Placental epithelial cell (primary cell): ENCODE measurements at places on chromosomes 7 and 10. TPM values are rescaled to one million over a fixed set of nuclear protein-coding genes. Genes with fewer than 3 reads are reported as not detected.

Gene CCL24
- not detected in 2 replicates for total RNA-seq

Gene ZNF425
- total RNA-seq: 6.7 and 9.0 TPM in 2 replicates

Gene ANKRD2
- 0.79 and 5.4 TPM in 2 replicates for total RNA-seq

Gene C7orf33
- not detected in 2 replicates for total RNA-seq

Gene CFAP46
- total RNA-seq: under 0.01 and 0.22 TPM in 2 replicates

Gene SMIM30
- 73.4 and 108 TPM in 2 replicates for total RNA-seq

Gene ANKRD30A
- total RNA-seq: not detected in 2 replicates

Gene GIMAP4
- not detected in 2 replicates for total RNA-seq

Gene PTEN
- total RNA-seq: 71.6 and 117 TPM in 2 replicates

Gene DNAJB12
- 27.5 and 32.1 TPM in 2 replicates for total RNA-seq

Gene ANKIB1
- total RNA-seq: 62.9 and 64.4 TPM in 2 replicates

Gene SLC29A4
- under 0.01 and 0.43 TPM in 2 replicates for total RNA-seq

Gene ITPRID1
- total RNA-seq: under 0.01 TPM in 1 of 2 replicates, not detected in the other

Gene CPA1
- not detected in 2 replicates for total RNA-seq

Gene TEX47
- total RNA-seq: not detected in 2 replicates

Gene KCND2
- total RNA-seq: not detected in 2 replicates

Gene TMEM139
- total RNA-seq: 0.39 and 1.7 TPM in 2 replicates

Gene METTL27
- 1.6 and 8.2 TPM in 2 replicates for total RNA-seq

Gene CTTNBP2
- total RNA-seq: 0.39 and 0.43 TPM in 2 replicates

Gene OR6V1
- not detected in 2 replicates for total RNA-seq

Gene LRRD1
- under 0.01 and 0.11 TPM in 2 replicates for total RNA-seq

Gene ELMO1
- total RNA-seq: not detected in 2 replicates

Gene CLEC5A
- not detected in 2 replicates for total RNA-seq

Gene ZNF775
- 4.4 and 5.9 TPM in 2 replicates for total RNA-seq

Gene GPR146
- 0.33 and 1.2 TPM in 2 replicates for total RNA-seq

Gene LIPK
- not detected in 2 replicates for total RNA-seq

Gene UCMA
- not detected in 2 replicates for total RNA-seq

Gene TACC2
- 3.5 and 4.6 TPM in 2 replicates for total RNA-seq

Gene PTPRE
- total RNA-seq: 3.5 and 4.7 TPM in 2 replicates

Gene DRGX
- total RNA-seq: not detected in 2 replicates

Gene SAMD9L
- total RNA-seq: 0.11 and 0.79 TPM in 2 replicates

Gene MYL10
- total RNA-seq: not detected in 2 replicates

Gene FAM237B
- not detected in 2 replicates for total RNA-seq

Gene SH2B2
- 2.9 and 5.5 TPM in 2 replicates for total RNA-seq

Gene SMARCD3
- 14.7 and 16.1 TPM in 2 replicates for total RNA-seq

Gene TRIM74
- not detected in 2 replicates for total RNA-seq

Gene AGMO
- total RNA-seq: not detected in 2 replicates

Gene PRR15
- 286 and 623 TPM in 2 replicates for total RNA-seq

Gene CYP3A7
- total RNA-seq: 0.22 TPM in 1 of 2 replicates, not detected in the other
